ENCODE measurements at places on chromosomes 3 and 15.

DNA sequence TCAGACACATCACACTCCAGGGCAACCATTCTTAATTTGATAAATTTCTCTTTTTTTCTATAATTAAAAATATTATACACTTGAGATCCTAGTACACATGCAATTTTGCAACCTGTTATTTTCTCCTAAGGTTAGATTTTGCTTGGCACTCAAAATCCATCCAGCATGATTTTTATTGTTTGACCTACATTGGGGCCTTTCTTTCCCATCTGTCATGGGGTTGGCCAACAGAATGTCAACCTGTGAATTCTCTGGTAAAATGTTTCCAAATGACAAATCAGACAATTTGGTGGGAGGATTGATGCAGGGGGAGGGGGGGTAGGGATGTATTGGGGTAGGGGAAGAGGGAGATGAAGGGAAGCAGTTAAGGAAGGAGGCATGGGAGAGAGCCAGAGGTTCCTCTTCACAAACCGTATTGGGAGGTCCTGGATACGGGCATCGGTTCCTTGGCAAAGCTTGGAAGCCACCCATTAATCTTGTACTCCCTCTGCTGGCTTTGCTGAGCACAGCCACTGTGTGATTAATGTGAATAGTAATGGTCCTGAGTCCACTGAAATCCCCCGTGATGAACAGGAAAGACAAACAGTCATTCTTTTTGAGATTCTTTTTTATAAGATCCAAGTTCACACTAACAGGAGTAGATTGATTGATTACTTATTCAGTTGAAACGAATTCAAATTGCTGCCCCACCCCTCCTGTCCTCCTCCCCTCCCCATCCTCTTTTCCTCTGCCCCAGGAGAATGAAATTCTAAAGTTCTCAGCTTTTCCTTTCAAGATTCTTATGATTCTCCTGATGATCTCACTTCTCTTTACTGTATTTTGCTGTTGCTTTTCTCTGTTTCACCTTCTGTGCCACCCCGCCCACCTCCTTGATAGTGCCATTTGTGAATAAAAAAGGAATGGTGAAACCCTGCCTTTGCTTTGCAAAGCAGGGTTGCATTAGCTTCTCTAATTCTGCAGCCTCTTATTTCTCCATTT, 82.2 kb upstream of the SLC25A26 start:
- no peak for DNase-seq

DNA sequence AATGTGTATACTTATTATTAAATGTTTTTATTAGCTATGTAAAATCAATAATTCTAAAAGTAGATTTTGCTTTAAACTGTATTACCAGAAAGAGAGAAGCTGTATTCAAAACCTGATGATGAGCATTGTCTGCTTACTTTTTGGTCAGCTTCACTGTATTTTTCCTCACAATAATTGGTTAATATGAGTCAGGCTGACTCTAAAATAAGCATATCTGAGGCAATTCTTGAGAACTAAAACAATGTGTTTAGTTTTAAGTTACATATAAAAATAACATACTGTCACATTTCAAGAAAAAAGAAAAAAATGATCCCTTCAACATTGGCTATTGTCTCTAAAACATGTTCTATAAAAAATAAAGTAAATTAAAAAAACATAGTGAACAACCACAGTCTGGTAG, 66.1 kb downstream of the EPHA3 start:
- no peak for DNase-seq

- no peak for DNase-seq
Measured at GRCh38 chr3:44021651-44022594, 219.8 kb upstream of the TOPAZ1 start.

DNA sequence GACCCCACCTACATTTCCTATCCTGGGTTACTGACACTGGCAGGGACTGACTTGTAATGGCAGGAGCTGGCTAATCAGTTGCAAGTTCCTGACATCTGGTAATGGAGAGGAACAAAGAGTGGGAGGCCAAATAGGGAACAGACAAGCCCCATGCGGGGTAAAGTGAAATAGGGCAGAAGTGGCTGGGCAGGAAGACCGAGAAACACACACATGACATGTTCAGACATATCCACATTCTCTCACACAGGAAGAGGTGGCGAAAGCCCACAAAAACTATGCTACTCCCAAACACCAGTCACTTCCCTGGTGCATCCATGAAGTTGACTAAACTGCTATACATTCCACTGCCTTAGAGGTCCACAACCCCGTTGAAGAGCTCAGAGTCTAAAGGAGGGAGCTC, 394.1 kb upstream of the TBL1XR1 start:
- no peak for DNase-seq

- no peak for DNase-seq
Measured at GRCh38 chr3:74631351-74632140, 17.1 kb upstream of the CNTN3 start.

- no peak for DNase-seq
Measured at GRCh38 chr15:25208735-25209134, 230.1 kb downstream of the UBE3A start.

- peak; percentile 75 for DNase-seq
Measured at GRCh38 chr15:77107531-77108355, 36.8 kb upstream of the TSPAN3 start.

Data from NCI-H526 (cell line).